ENCODE measurements at places on chromosomes 3 and 15. TPM values are rescaled to one million over a fixed set of nuclear protein-coding genes. Genes with fewer than 3 reads are reported as not detected.

PIK3R4 gene
- 34.7 TPM for total RNA-seq

CPLX3 gene
- not detected for total RNA-seq

ATP8B4 gene
- 9.8 TPM for total RNA-seq

MAP3K13 gene
- total RNA-seq = 24.6 TPM

KLHL25 gene
- total RNA-seq = 8.8 TPM

CRYGS gene
- 0.39 TPM for total RNA-seq

ACTC1 gene
- total RNA-seq = 9.7 TPM

GNAT1 gene
- total RNA-seq = not detected

CHL1 gene
- 49.2 TPM for total RNA-seq

ITGB5 gene
- 312 TPM for total RNA-seq

FILIP1L gene
- total RNA-seq = 113 TPM

TRPC1 gene
- 25.1 TPM for total RNA-seq

SLC30A4 gene
- 11.2 TPM for total RNA-seq

C3orf52 gene
- 1.6 TPM for total RNA-seq

KCNH8 gene
- 0.40 TPM for total RNA-seq

ZCWPW2 gene
- 0.99 TPM for total RNA-seq

TGM4 gene
- not detected for total RNA-seq

IL17RC gene
- 54.1 TPM for total RNA-seq

ANKRD63 gene
- not detected for total RNA-seq

CHCHD4 gene
- 25.1 TPM for total RNA-seq

ZNF660 gene
- total RNA-seq = 0.82 TPM

SIDT1 gene
- 0.94 TPM for total RNA-seq

PSMD6 gene
- total RNA-seq = 83.4 TPM

TNFSF10 gene
- total RNA-seq = 32.3 TPM

TEX264 gene
- total RNA-seq = 43.9 TPM

SCAMP5 gene
- 10.1 TPM for total RNA-seq

GYG1 gene
- total RNA-seq = 883 TPM

PIK3CA gene
- total RNA-seq = 37.0 TPM

LSG1 gene
- 23.0 TPM for total RNA-seq

HRG gene
- not detected for total RNA-seq

ACAA1 gene
- total RNA-seq = 46.6 TPM

ZBTB20 gene
- total RNA-seq = 112 TPM

SERPINI2 gene
- not detected for total RNA-seq

SERP1 gene
- 183 TPM for total RNA-seq

CCDC54 gene
- not detected for total RNA-seq

THRB gene
- 53.4 TPM for total RNA-seq

RAB43 gene
- total RNA-seq = 15.6 TPM

ZBED2 gene
- total RNA-seq = 0.20 TPM

WDR49 gene
- total RNA-seq = 3.5 TPM

OR5H2 gene
- total RNA-seq = not detected

RIOX2 gene
- total RNA-seq = 22.3 TPM

ZNF80 gene
- total RNA-seq = not detected

ABHD2 gene
- 108 TPM for total RNA-seq

SLC51A gene
- total RNA-seq = not detected

MYRIP gene
- 3.7 TPM for total RNA-seq

NR2E3 gene
- not detected for total RNA-seq

TMEM41A gene
- total RNA-seq = 10.0 TPM

EIF3J gene
- 57.0 TPM for total RNA-seq

PIERCE2 gene
- 3.3 TPM for total RNA-seq

KBTBD8 gene
- 2.6 TPM for total RNA-seq
